Activated T-helper 1 cell treated with Interleukin-2 at 50 U/mL for 16 hours (primary cell): ENCODE measurements at places on chromosomes 1 and 21.

DNA sequence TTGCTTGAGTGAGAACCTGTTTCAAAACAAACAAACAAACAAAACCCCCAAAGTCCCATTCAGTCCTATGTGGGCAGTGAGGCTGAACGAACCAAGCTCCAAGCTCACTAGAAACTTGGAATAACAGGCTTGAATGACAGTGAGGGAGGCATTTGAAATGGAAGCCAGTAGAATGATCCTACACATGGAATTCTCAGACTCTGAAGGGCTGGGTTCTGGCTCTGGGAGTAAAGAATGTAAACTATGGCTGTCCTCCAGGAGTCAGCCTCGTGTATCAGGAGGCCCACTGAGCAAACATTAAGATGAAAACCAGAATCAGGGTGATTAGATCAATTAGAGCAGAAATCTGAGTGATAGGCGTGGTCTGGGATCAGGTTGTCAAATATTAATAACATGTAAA, 14.9 kb downstream of the PCP4L1 start:
- no peak for DNase-seq

DNA sequence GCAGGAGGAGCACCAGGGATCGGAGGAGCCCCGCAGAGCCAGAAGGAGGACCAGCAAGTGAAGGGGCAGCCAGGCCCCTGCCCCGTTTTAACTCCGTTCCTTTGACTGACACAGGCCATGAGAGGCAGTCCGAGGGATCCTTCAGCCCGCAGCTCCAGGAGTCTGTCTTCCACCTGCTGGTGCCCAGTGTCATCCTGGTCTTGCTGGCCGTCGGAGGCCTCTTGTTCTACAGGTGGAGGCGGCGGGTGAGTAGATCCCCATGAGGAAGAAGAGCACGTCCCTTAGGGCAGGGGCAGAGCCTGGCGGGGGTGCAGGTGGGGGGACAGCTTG, 13.3 kb downstream of the CSF1 start:
- no peak for DNase-seq

GRCh38 chr21:45129189-45129923, 55.0 kb downstream of the ADARB1 start:
- no peak for DNase-seq

GRCh38 chr21:36962098-36962780, 4.2 kb downstream of the HLCS start:
- DNase-seq, result no peak

GRCh38 chr1:235834620-235835019, 32.1 kb downstream of the LYST start:
- DNase-seq, result no peak

DNA sequence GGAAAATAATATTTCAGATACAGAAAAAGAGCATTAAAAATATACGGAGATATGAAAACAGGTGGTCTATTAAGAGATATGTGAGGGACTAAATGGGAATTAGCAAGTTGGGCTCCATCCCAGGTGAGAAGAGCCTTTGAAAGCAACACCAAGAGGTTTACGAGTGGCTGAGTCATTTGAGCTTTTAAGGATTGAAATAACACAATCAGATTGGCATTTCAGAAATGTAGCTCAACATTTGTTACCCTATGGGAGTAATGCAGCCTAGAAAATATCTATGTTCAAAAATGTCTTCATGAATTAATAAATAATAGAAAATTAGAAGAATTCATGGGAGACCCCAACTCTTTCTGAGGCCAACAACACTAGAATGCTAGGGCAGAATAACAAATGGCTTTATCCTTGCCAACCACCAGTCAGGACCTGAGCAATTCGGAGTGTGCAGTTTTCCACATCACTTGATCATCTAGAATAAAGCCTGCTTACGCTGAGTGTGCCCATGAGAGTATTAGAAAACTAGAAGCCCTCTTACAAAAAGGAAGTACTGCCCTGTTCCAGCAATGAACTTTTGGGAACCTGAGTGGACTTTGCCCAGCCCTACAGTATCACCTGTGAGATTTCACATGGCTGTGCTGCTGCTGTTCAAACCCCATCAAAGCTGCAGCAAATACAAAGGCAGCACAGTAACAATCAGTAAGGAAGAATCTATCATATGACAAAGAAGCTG, 538.0 kb upstream of the CAMK1G start:
- DNase-seq, result no peak

GRCh38 chr1:224503161-224504118, 68.8 kb upstream of the WDR26 start:
- no peak for DNase-seq

DNA sequence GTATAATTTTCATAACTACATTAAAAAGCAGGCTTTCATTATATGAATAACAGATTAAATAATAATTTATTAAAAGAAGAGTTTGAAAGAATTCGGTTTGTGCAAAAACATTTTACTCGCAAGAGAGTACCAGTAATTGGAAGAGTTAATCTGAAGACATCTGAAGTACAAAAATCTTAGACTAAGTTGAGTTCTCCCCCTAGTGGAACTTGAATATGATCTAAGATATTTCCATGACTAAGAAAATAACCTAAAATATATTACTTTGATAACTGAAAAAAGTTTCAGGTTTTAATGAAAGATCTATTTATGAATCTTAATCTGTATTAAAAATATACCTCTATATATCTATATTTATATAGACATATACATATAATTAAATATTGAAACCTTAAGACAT, 112.5 kb upstream of the GFI1 start:
- no peak for DNase-seq

DNA sequence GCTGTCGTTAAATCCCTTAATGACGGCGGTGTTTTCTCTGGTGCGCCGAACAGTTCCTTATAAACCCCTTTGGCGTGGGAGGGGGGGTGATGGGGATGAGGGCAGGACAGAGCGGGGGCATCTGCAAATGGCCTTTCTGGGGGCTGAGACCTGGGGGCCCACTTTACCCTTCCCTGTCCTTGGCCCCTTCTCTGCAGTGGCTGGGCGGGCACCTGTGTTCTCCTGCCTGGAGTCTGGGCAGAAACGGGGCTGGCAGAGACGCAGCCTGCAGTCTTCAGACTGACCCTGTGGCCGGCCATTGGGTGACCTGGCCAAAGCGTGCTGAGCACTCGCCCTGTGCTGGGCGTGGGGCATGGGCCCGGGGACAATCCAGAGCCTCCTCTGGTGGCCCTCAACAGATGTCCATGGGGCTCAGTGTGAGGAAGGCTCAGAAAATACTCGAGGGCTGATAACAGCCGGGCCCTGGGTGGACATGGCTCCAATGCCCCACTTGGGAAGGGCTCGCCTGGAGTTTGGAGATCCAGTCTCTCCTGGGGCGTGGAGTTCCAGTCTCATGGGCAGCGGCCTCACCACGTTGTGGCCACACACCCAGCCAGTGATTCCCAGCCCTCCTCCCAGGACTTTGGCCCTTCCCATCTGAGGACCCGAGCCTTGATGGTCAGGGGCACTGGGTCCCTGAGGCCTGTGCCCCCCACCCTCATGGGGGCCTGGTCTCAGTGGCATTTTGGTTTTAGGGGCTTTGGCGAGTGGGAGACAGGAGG, 50.8 kb upstream of the ACTRT2 start:
- DNase-seq, result no peak

GRCh38 chr1:23344111-23344986, at the start of gene HNRNPR:
TSS of gene HNRNPR (minus strand) at chr1:23344284. CDS start at chr1:23341008, 3,276 bp downstream.
- DNase-seq, result peak; percentile 96

DNA sequence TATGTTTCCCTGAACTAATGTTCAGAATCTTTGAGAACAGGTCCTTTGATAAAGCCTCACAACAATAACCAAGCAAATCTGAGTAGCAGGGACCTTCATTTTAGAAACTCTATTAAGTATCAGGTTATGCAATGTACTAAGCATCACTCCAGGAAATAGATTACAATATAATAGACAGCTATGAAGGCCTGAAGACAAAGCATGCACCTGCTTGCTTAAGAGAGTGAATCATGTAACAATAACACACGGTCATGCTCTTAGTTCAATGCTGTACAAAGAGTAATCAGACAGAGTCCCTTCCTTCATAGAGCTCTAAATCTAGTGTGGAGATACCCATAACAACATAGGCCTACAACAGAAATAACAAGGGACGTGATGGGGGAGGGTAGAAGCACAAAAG, 8.1 kb upstream of the CMPK1 start:
- DNase-seq, result no peak

GRCh38 chr1:153292740-153293479, 19.8 kb downstream of the PGLYRP3 start:
- DNase-seq, result no peak

GRCh38 chr1:22127248-22127647, 15.6 kb downstream of the WNT4 start:
- no peak for DNase-seq

DNA sequence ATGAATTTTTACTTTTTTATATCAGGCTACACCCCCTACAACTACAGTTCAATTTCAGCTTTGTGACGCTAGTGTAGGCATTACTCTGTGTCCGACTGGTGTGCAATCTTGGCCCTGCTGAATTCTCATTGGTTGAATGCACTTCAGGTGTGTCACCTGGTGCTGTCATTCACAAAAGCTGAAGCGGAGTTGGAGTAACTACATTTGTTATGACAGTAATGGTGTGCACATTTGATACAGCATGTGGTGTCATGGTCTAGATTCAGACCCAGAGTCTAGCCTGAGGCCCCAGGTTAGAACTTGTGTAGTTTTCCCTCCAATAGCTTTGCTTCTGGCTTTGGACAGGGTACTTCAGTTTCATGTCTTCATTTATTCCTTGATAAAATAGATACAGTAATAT, 88.7 kb downstream of the C1orf94 start:
- DNase-seq, result no peak

GRCh38 chr1:30328401-30329262, 394.8 kb downstream of the MATN1 start:
- no peak for DNase-seq

DNA sequence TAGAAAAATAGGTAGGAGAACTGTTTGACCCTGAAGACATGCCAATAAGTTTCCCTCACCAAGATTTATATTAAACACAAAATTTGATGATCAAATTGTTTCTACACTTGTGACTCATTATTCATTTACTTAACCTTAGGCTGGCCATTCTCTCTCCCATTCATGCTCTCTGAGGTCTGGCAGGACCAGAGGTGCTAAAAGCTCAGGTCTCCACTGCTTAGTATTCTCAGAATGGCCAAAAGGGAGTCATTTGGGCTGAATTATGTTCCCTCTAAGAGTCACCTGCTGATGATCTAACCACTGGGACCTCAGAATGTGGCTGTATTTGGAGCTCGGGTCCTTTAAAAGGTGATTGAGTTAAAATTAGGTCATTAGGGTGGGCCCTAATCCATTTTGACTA, 47.1 kb upstream of the ATP1B1 start:
- no peak for DNase-seq

GRCh38 chr1:191690931-191691330, 467.3 kb upstream of the RGS18 start:
- DNase-seq, result no peak

DNA sequence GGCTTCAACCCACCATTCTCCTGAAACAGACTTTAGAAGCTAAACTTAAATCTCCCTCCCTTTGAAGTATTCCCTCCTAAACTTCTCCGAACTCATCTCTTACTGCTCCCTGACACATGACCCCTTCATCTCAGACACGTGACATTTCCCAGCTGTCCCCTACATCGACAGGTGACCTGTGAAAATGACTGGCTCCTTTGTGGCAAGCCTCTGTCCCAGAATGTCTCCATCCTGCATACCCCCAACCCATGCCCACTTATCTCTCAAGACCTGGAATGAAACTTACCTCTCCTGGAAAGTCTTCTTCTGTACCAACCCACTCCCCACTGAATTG, 4.2 kb downstream of the FMOD start:
- DNase-seq, result no peak

DNA sequence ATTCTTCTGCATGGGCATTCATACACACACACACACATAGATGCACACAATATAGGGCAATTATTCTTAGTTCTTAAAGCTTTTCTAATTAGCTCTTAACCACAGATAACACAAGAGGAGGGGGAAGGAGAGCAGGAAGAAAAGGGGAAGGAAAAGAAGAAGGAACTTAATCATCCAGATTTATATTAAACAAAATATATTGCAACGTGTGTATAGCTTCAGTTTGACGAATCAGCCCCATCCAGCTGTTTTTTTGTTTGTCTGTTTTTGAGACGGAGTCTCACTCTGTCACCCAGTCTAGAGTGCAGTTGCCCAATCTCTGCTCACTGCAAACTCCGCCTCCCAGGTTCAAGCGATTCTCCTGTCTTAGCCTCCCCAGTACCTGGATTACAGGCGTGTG, 21.7 kb upstream of the ANKRD13C start:
- DNase-seq, result no peak

- DNase-seq, result no peak
Measured at GRCh38 chr1:89723863-89724262, 90.9 kb downstream of the LRRC8C start.
